ENCODE measurements at places on chromosomes 1 and 21.

- DNase-seq, result no peak
Observed at GRCh38 chr1:110672753-110673108, 2.0 kb downstream of the KCNA3 start.

GRCh38 chr1:204623894-204624361, 61.6 kb downstream of the LRRN2 start:
- DNase-seq, result no peak

- no peak for DNase-seq
Observed at GRCh38 chr1:169550294-169550693, 36.0 kb downstream of the F5 start.

GRCh38 chr1:52867087-52867863, 24.7 kb downstream of the ZYG11A start:
- no peak for DNase-seq

DNA sequence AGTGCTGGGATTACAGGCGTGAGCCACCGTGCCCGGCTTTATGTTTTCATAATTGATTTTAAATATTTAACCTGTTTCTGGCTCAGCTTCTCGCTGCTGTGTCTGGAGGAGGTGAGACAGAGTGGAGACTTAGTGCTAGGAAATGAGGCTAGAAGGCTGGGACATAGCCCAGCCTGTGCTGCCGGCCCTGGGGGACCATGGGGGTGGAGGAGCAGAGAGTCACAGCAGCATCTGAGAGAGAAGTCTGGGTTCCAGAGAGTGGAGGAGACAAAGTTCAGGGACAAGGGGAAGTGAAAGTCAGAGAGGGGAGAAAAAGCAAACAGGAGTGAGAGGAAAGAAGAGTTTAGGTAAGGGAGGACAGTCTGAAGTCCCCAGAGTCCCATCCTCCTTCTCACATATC, 71.9 kb downstream of the LHX9 start:
- no peak for DNase-seq
